ENCODE measurements at places on chromosomes 4 and X. TPM values are rescaled to one million over a fixed set of nuclear protein-coding genes. Genes with fewer than 3 reads are reported as not detected.
A peak's percentile ranks its signal among the peaks of the same experiment; 100 is the strongest.

The ARHGAP36 gene
- not detected for total RNA-seq

The KCTD8 gene
- not detected for total RNA-seq

The GCNA gene
- 3.1 TPM for total RNA-seq

The CT55 gene
- total RNA-seq, result not detected

DNA sequence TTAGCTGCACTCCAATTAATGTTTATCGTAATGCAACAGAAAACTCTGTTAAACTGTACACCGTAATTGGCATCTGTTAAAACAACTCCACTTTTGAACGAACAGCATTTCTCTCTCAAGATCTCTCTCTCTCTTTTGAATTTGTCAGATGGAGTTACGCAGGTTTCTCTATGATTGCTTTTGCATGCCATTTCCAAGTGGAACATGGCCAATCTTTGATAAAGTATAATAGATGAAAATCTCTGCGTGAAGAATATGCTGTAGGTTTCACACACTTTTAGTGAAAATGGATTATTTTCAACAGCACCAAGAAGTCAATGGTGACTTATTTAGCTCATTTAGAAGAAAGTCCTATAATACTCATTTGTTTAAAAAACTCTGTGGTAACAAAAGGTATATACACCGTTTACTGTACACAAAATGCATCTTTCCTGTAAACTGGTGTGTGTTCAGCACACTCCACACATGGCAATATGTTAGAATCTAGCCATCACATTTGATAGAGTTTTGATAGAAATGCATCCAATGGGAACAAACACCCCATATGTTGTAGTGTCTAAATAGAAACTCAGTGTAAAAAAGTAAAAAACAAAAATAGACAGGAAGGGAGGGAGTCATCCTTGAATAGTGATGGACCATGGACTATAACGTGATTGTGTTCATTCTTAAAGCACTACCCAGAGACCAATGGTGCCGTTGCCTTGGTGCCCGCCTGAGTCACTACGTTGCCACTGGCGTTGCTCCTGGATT is 5.8 kb upstream of the FGFBP2 start:
- no peak overlapping the region for H3K4me3 ChIP-seq
- H3K4me1 ChIP-seq, result no peaks in the 10 kb centered on the region
- no peak overlapping the region for H3K27ac ChIP-seq
- peaks cover 6% of the 10 kb centered on the region for H3K36me3 ChIP-seq
- peaks cover 14% of the 10 kb centered on the region for H3K27me3 ChIP-seq

- no peak overlapping the region for H3K27ac ChIP-seq
- no peak overlapping the region for H3K4me3 ChIP-seq
- no peaks in the 10 kb centered on the region for H3K27me3 ChIP-seq
- peaks cover 18% of the 10 kb centered on the region for H3K4me1 ChIP-seq
- DNase-seq, result no peak
Observed at GRCh38 chrX:106898462-106898861, 4.7 kb downstream of the RIPPLY1 start.

DNA sequence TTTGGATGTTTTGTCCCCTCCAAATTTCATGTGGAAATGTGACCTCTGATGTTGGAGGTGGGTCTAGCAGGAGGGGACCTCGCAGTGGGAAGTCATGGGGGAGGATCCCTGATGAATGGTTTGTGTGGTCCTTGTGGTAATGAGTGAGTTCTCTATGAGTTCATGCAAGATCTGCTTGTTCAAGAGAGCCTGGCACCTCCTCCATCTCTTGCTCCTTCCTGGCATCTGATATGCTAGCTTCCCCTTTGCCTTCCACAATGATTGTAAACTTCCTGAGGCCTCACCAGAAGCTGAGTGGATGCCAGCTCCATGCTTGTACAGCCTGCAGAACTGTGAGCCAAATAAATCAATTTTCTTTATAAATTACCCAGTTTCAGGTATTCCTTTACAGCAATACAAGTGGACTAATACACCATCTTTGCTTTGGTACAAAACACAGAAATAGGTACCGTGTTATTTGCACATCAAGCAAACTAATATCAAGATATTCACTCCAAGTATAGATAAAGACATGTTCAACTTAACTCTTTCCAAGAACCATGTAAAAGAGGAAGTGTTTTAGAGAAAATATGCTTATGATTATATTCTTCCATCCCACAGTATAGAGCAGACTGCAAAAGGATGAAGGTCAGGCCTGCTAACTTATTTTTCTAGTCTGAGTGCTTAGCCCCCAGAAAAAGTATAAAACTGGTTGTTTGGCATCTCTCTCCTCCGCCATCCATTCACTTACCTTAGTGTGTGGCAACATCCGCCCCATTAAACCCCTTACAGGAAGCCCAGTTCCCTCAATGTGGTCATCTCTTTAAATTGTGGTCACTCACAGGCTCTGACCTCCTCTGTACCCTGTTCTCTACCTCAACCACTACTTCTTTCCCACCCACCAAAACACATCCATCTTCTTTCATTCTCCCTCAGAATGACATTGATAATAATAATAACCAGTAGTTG is 6.7 kb downstream of the ARAP2 start:
- no peaks in the 10 kb centered on the region for H3K36me3 ChIP-seq
- no peaks in the 10 kb centered on the region for H3K4me1 ChIP-seq
- DNase-seq, result no peak
- no peaks in the 10 kb centered on the region for H3K27me3 ChIP-seq

DNA sequence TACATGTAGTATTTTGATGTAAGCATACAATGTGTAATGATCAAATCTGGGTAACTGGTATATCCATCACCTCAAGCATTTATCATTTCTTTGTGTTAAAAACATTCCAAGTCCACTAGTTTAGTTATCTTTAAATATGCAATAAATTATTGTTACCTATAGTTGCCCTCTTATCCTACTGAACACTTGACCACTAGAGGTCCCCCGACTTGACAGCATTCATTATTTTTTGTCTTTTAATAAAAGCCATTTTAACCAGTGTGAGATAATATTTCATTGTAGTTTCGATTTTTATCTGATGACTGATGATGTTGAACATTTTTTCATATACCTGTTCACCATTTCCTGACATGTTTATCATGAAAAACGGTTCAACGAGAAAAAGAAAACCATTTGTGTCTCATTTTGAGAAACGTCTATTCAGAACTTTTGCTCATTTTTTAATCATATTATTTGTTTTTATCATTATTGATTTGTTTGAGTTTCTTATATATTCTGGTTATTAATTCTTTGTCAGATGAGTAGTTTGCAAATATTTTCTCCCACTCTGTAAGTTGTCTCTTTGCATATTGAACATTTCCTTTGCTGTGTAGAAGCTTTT is 199.0 kb upstream of the CXXC4 start:
- H3K27ac ChIP-seq, result no peak overlapping the region
- peaks cover 3% of the 10 kb centered on the region for H3K27me3 ChIP-seq
- no peaks in the 10 kb centered on the region for H3K36me3 ChIP-seq
- DNase-seq, result no peak
- no peak overlapping the region for H3K4me3 ChIP-seq

GRCh38 chr4:137640156-137640837 is 108.0 kb upstream of the PCDH18 start:
- H3K4me1 ChIP-seq, result peaks cover 22% of the 10 kb centered on the region
- no peak overlapping the region for H3K4me3 ChIP-seq
- H3K36me3 ChIP-seq, result no peaks in the 10 kb centered on the region
- no peak for DNase-seq

GRCh38 chr4:173360587-173361221 is 10.1 kb upstream of the SAP30 start:
- no peak overlapping the region for H3K4me3 ChIP-seq
- no peaks in the 10 kb centered on the region for H3K4me1 ChIP-seq
- DNase-seq, result no peak

DNA sequence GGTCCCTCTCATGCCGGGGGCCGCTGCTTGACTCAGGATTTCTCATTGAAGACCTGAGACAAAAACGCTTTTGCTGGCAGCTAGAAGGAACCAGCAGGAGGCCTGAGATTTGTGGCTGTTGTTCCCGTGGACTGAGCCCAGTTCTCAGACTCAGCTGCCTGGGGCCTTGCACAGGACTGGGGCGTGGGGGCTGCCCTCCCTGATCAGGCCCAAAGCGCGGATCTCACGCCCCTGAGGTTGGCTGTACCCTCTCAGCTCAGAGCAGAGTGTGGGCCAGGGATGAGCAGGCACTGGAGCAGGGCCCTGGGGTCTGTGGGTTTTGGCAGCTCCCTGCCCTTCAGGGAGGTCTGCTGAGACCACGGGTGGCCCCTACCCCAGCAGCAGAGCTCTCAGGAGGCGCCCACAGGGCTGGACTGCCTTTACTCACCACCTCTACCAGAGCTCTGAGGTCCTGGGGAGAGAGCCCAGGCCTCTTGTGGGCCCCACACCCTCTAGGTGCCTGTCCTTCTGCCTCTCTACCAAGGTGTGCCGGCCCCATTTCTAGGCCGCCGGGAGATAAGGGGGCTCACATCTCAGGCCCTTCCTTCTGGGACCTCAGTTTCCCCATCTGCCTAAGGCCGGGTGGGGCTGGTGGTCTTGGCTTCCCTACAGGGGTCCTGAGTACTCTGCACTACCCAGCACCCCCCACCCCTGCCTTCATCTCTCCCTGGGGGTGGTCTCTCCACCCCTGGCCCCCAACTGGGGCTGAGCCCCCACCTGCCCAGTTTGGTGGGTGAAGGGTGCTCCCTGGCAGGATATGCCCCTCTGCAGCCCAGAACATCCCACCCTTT is 5.6 kb downstream of the MSANTD1 start:
- no peak overlapping the region for H3K4me3 ChIP-seq
- peaks cover 5% of the 10 kb centered on the region for H3K4me1 ChIP-seq
- peak; percentile 80 for DNase-seq
- no peak overlapping the region for H3K27ac ChIP-seq
- no peaks in the 10 kb centered on the region for H3K27me3 ChIP-seq

DNA sequence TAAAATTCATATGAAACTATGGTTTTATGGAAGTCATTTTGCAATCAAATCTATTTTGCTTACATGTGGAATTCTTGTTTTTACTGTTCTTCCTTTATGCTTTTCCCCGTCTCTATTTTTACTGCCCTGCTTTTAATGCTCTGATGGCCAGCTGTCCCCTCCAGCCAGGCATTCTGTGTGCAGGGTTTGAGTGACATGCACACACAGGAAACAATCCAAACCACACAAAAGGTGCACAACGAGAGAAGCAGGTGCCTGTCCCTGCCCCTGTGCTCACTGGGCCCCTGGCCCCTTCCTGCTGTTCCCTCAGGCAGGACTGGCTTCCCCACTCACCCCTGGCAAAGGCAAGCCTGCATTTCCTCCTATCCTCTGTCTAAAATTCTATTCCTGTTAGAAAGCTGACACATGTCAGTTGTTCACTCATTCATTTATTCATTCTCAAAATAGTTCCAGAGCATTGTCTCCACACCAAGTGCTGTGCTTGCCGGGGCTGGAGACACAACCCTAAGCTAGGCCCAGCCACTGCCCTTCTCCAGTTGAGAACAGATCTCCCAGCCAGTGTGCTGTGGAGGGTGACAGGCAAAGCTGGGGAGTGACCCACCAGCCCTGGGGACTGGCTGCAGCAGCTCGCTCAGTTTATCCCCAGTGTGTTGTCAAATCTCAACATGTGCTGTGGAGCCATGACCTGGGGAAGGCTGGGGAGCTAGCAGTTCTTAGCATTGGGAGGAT is 346.3 kb downstream of the FBXW7 start:
- H3K4me1 ChIP-seq, result peaks cover 8% of the 10 kb centered on the region
- DNase-seq, result no peak
- peaks cover 14% of the 10 kb centered on the region for H3K27me3 ChIP-seq
- no peak overlapping the region for H3K4me3 ChIP-seq
- peaks cover 2% of the 10 kb centered on the region for H3K36me3 ChIP-seq

- H3K27ac ChIP-seq, result no peak overlapping the region
- no peak for DNase-seq
- no peaks in the 10 kb centered on the region for H3K4me1 ChIP-seq
- H3K27me3 ChIP-seq, result no peaks in the 10 kb centered on the region
- H3K4me3 ChIP-seq, result no peak overlapping the region
- no peaks in the 10 kb centered on the region for H3K36me3 ChIP-seq
Observed at GRCh38 chr4:184587701-184588100, 61.5 kb downstream of the CASP3 start.

DNA sequence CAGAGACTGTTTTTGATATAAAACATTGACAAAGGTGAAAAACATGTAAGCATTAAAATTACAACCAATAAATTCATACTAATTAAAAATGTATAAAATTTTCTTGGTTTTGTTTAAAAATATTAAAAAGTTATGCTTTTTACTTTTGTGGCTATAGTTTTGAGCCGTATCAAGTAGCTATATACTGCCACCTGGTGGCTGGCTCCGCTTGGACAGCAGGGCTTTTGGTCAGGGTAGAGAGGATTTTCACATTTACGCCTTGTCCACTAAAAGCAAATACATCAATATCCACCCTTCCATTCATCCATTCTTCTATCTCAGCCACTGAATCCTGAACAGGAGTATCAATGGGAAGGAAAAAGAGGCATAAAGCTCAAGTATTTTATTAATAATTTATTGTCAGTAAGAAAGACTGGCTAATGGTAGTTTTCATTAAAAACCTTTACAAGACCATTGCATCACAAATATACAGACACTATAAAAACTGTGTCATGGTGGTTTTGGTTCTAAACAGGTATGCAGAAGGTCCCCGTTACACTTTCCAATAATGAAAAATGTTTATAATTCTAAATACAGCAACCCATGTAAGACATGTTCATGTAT is 32.1 kb upstream of the MTNR1A start:
- peaks cover 41% of the 10 kb centered on the region for H3K36me3 ChIP-seq
- no peak for DNase-seq
- peak overlapping the region; percentile 42 for H3K27ac ChIP-seq
- no peaks in the 10 kb centered on the region for H3K27me3 ChIP-seq

DNA sequence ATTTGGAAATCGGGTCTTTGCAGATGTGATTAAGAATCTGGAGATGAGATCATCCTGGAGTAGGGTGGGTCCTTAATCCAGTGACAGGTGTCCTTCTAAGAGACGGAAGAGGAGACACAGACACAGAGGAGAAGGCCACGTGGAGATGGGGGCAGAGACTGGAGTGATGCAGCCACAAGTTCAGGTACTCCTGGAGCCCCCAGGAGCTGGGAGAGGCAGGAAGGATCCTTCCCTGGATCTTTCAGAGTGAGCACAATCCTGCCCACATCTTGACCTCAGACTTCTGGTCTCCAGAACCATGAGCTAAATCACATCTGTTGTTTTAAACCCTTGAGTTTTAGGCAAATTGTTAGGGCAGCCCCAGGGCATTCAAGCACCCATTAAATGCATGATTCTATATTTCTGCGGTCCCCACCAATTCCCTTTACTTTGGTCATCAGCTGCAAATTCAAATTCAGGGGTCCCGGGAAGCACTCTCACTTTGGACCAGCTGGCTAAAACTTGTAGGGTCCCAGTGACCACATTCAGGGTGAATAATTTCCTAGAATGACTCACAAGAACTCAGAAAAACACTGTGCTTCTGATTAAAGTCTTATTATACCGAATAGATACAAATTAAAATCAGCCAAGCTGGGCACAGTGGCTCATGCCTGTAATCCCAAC is 12.8 kb upstream of the AKAP17A start:
- H3K27me3 ChIP-seq, result no peaks in the 10 kb centered on the region
- H3K4me3 ChIP-seq, result no peak overlapping the region
- H3K4me1 ChIP-seq, result peaks cover 8% of the 10 kb centered on the region
- DNase-seq, result no peak
- no peak overlapping the region for H3K27ac ChIP-seq

- no peak for DNase-seq
Observed at GRCh38 chrX:129721870-129722269, 16.9 kb upstream of the XPNPEP2 start.
